MG63 (cell line): ENCODE measurements at places on chromosomes 2 and 18. TPM values are rescaled to one million over a fixed set of nuclear protein-coding genes. Genes with fewer than 3 reads are reported as not detected.

The ABCG8 gene
- total RNA-seq: not detected in 2 replicates

GRCh38 chr2:74715880-74716279, 61.8 kb downstream of the SEMA4F start:
- DNase-seq: no peak

DNA sequence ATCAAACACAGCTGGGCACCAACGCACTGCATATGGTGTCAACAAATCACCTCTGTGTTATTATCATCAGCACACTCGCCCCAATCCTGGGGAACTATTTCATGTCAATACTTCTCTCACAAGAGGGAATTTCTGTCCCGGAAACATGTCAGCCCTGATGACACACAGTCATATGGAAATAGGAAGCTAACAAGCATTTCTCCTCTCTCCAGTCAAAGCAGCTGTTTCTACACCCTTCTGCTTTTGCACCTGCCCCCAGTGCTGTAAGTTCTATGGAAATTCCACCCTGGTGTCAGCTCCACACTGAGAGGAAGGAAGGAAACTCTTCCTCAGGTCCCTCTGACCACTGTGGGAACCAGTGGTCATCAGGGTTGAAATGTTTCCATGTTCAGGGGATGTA, 447.6 kb upstream of the ID2 start:
- DNase-seq: no peak

The SOCS6 gene
- total RNA-seq: 11.1 and 20.6 TPM in 2 replicates

The IL36A gene
- total RNA-seq: not detected in 2 replicates

DNA sequence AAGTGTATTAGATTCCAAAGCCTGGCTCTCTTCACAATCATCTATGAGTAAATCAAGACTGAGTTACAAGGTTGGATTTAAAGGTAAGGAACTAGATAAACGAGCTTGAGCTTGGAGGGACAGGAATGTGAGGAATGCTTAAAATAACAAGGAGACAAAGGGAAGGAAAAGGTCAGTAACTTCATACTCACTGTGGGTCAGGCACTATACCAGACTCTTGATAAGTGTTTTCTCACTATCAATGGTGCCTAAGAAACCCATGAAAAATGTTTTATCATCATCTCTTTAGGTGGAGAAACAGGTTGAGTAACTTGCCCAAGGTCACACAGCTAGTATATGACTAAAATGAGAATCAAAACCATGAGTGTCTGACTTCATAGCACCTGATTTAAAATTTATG, 212.1 kb downstream of the CDH2 start:
- DNase-seq: no peak

DNA sequence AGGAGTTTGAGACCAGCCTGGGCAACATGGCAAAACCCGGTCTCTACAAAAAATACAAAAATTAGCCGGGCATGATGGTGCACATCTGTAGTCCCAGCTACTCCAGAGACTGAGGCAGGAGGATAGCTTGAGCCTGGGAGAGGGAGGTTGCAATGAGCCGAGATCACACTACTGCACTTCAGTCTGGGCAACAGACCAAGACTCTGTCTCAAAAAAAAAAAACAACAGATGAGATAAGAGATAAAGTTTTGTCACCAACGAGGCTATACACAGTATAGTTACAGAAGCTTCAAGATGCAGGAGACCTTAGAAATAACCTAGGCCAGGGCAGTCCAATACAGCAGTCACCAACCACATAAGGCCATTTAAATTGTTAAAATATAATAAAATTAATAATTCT, 9.4 kb downstream of the FAM124B start:
- no peak for DNase-seq

The SERPINB7 gene
- total RNA-seq: 0.99 and 4.7 TPM in 2 replicates
